ENCODE measurements at places on chromosomes 1 and 21.

GRCh38 chr1:206005234-206005633 is 2.0 kb upstream of the RAB7B start:
- no peak for DNase-seq

DNA sequence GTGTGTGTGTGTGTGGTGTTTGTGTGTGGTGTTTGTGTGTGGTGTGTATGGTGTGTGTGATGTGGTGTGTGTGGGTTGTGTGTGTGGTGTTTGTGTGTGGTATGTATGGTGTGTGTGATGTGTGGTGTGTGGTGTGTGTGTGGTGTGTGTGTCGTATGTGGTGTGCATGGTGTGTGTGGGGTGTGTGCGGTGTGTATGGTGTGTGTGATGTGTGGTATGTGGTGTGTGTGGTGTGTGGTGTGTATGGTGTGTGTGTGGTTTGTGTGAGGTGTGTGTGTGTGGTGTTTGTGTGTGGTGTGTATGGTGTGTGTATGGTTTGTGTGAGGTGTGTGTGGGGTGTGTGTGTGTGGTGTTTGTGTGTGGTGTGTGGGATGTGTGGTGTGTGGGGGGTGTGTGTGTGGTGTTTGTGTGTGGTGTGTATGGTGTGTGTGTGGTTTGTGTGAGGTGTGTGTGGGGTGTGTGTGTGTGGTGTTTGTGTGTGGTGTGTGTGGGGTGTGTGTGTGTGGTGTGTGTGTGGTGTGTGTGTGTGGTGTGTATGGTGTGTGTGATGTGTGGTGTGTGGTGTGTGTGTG is 106.2 kb upstream of the ADAR start:
- DNase-seq: no peak

DNA sequence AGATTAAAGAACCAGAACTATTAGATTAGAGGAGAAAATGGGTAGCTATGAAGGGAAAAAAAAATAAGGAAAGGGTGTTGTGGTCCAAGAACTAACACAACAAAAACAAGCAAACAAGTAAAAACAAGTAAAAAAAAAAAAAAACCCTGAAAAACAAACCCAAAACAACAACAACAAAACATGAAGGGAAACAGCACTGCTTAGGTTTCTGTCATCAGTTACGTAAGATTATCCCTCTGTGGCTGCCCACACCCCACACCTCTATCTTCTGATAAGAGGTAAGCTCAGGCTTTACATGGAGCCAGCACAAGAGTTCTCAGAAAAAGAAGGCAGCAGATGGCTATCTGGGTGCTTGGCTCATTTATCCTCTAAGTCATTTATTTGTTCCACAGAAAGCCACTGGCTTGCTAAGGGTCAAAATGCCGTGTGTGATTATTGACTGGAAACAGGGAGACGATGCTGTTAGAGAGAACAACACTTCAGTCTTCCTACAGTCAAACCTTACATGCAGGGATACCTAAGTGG is 57.5 kb downstream of the KIAA0319L start:
- DNase-seq: no peak

GRCh38 chr21:37006486-37007291 is at the start of gene RIPPLY3:
RIPPLY3 (plus strand) TSS chr21:37006702; CDS start chr21:37006773, 71 bp downstream.
- no peak for DNase-seq

- no peak for DNase-seq
Observed at GRCh38 chr21:18601146-18601545, 197.6 kb upstream of the TMPRSS15 start.

DNA sequence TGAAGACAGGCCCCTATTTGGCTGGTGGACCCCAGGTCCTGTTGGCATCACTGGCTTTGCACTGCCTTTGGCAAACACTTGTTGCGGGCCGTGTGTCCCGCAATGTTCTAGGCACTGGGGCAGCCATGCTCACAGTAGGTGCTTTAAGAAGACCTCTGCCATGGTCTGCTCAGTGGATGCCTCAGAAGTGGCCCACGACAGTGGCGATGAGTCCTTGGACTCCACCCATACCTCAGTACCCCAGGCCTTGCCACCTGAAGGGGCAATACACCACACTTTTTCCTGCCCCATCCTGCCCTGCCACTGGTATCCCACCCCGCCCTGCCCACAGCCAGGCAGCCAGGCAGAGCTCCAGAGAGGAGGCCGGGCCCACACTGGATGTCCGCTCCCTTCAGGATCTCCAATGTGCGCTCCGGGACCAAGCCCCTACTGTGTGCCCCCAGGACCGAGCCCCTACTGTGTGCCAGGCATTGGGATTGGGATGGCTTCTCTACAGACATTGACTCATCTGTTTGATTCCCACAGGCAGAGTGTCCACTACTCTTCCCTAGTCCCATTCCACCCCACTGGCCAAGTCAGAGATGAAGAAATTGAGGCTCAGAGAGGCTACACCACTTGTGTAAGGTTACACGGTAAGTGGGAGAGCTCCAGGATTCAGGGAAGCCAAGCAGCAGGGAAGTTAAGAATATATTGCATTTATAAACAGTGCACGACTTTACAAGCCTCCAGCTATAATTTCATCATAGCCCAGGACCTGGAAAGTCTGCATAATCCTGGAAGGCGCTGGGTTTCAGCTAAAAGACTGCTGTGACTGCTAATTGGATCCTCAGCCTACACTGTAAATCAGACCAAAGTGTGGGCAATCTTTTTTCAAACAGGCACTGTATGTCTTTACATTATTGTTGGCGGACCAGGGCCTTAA is 101.6 kb downstream of the DMRTB1 start:
- DNase-seq: no peak

- no peak for DNase-seq
Observed at GRCh38 chr21:36806103-36806502, 107.2 kb downstream of the SIM2 start.

DNA sequence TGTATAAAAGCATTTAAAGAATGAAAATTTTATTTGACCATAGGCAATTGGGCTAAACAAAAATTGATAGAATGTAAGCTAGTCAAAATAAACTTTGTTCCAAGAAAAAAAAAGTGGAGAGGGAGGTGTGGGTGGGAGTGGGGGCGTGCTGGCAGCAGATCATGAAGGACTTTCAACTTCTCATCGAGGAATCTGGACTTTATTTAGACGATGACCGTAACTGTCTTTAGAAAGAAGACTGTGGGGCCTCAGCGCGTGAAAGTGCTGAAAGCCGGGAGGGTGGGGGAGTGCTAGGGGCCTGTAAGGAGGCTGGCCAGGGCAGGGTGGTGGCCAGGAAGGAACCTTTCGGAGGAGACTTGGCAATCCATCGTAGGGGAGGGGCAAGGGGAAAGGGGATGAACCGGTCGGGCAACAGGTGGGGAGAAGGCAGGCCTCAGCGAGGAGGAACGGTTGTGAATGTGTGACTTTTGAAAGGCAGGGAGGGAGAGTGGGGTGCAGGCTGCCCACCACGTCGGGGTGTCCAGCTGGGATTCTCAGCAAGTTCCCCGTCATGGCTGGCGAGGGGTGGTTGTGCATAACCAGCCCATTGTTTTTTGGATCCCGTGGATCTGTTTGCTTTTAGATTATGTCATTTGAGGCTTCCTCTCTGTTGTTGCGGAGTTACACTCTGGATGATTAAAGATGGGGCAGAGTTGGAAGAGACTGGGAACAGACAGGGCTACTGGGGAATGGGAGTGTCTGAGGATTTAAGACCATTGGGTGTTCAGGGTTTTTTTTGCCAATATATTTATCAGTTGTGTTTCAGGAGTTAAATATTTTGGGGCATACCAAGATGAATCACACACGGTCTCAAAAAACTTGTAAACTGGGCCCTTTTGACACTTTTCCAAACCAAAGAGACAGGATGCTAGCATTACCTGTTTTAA is 35.5 kb downstream of the HUNK start:
- no peak for DNase-seq

- DNase-seq: no peak
Observed at GRCh38 chr1:208012721-208013120, 101.8 kb upstream of the CD34 start.

DNA sequence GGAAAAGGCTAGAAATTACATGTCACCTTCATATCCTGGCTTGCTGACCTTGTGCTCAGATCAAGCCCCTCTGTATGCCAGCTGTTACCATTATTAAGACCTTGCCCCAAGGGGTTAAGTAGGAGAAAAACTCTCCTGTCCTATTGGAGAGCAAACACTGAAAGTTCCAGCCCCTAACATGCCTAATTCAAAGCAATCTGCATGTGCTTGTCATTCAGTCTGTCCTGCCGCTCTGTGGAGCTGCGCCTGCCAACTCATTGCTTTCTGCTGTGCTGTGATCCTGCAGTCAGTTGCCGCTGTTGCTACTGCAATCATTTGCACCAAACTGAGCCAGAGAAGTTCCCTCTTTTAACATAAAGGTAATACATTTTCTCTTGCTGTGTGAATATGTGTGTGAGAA is 113.4 kb downstream of the DISP1 start:
- DNase-seq: no peak

DNA sequence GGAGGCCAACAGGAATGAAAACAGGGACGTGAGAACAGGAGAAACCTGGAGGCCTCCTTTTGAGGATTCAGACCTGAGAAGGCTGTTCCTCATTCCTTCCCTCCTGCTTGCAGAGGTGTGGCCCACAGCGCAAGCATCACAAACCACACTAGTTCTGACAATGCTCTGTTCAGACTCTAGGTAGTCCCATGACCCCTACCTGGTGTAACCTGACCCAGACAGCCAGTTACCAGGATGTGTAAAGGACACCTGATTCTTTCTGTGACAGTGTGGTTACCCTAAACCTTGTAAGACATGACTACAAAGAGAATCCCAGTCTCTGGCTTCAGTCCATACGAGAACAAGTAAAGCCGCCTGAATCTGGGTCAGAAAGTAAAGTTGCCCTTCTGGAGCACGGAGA is 3.2 kb downstream of the MECR start:
- no peak for DNase-seq

GRCh38 chr1:215543191-215543606 is 23.9 kb upstream of the KCTD3 start:
- no peak for DNase-seq

DNA sequence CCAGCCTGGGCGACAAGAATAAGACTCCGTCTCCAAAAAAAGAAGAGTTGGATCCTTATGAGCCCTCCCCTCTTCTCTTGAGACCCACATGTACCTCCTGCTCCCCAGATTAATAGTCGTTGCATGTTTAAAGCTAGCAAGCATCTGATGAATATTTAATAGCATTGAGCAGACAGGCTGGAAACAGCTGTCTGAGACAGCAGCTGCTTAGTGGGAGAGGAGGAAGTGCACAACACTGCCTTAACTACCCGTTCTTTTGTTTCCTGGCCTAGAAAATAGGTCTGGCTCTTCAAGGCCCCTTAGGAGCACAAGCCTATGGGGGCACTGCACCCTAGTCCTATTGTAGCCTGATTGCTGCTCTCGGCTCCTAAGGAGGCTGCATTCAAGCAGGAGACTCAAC is 17.3 kb upstream of the TMEM39B start:
- DNase-seq: no peak

DNA sequence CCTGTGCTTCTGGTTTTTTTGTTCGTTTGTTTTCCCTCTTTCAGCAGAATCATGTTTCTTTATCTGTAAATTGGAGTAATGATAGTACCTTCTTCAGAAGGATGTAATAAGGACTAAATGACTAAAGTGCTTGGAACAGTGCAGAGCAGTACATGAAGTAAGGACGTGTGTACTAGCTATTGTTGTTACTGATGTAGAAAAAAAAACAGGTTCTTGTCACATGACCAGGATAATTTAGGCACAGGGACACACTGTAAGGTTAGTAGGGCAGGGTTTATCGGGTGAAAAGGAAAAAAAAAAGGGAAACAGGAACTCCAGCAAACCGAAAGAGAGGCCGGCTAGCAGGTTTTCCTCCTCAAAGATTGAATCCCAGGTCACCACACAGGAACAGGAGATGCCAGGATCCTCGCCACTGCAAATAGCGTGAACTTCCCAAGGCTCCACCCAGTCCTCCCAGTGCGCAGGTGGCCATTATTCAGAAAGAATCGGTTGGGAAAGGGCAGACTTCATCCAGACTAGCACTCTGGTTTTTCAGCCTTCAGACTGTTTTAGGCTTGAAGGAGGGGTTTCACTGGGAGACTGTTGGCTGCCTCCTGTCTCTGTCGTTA is 63.8 kb upstream of the PRRC2C start:
- no peak for DNase-seq

DNA sequence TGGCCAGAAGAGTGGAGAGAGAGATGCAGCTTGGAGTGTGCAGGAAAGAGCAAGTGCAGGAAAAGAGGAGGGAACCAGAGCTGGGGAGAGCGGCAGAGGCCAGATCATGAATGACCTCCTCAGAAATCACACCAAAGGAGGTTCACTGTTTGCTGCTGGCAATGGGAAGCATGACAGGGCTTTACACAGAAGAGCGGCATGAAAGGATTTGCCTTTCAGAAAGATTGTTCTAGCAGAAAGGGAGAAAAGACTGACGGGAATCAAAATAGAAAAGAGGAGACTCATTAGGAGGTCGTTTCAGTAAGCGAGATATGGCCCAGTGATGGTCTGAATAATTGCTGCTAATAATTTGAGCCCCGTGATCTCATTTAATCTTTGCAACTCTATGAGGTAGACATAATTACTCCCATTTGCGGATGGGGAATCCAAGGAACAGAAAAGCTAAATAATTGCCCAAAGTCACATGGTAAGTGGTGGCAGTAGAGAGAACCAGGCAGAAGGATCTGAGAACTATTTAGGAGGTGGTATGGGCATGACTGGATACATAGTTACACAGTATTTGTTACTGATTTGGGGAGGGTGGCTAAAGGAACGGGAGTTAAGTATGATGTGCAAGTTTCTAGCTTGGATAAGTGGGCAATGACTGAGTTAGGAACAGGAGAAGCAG is 12.5 kb upstream of the HNRNPR start:
- DNase-seq: no peak

DNA sequence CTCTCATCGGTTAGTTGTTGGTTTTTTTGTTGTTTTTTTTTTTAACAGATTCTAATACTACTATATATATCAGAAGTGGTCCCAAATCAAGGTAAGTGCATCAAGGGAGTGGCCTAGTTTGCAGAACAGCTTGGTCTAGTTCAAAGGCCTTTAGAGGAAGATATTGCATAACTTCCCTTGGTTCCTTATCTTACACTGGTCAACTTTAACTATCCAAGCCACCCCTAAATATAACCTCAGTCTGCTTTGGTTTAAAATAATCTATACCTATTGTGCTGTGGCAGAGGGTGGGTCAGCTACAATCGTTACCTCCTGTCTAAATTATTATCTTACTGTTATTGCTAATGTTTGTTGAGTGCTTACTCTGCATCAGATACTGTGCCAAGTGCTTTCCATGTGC is 6.9 kb downstream of the S100A12 start:
- DNase-seq: no peak

DNA sequence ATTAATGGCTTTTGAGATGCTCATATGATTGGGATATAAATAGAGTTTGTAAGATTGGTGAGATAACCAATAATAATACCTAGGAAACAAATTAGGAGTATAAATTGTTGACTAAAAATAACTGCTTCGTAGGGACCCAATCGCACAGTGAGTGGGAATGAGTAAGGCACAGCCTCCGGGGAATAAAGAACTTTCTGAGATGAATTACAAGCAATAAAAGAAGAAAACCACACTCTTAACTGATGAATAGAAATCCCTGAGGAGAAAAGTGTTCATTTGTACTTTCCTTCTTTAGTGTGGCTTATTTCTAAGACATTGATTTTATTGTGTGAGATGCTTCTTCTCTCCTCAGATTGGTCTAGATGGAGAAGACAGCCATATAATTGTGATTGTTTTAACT is 443.4 kb upstream of the PRMT6 start:
- no peak for DNase-seq

- DNase-seq: no peak
Observed at GRCh38 chr1:111142356-111142975, 2.4 kb downstream of the CEPT1 start.

GRCh38 chr1:191457889-191458288 is 700.4 kb upstream of the RGS18 start:
- no peak for DNase-seq
